K562 (cell line): ENCODE measurements at places on chromosomes 2 and 18. TPM values are rescaled to one million over a fixed set of nuclear protein-coding genes. Genes with fewer than 3 reads are reported as not detected.
A peak's percentile ranks its signal among the peaks of the same experiment; 100 is the strongest.

ANKRD30B gene
- total RNA-seq, result not detected in 2 replicates

DNA sequence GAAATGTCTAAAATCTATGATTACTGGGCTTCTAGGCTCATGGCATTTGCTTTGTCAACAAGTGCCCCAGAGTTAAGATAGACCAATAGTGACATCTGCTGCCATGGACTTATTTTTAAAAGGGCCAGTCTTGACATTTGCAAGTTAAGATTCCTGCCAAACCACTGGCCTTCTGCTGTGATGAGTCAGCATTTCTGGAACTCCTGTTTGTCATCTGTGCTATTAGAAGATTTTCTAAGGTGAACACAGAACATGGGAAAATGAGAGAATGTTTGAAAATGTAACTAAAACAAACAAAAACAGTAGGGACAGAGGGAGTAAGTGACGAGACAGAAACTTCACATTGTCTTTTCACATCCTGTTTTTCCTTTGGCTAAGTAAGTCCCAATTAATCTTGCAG lies 93.7 kb upstream of the WDR75 start:
- DNase-seq, result peak; percentile 75

DNA sequence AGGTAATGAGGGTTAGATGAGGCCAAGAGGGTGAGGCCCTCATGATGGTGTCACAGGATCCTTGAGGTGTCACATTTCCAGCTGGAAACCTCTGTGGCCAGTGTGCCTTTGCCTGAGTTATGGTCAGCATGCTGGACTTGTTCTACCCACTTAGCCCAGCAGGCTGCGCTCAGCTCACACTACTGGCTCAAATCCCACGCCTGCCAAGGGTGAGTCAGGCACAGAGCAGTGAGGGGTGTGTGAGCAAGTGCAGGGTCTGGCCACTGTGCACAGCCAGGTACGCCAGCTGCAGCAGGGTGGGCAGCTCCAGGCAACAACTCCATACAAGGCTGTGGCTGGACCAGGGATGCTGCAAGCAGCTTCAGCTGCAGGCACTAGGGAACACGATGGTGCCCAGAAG lies 616.6 kb upstream of the FSHR start:
- DNase-seq, result no peak

- no peak for DNase-seq
Measured at GRCh38 chr2:12155303-12156051, 409.0 kb downstream of the LPIN1 start.

DNA sequence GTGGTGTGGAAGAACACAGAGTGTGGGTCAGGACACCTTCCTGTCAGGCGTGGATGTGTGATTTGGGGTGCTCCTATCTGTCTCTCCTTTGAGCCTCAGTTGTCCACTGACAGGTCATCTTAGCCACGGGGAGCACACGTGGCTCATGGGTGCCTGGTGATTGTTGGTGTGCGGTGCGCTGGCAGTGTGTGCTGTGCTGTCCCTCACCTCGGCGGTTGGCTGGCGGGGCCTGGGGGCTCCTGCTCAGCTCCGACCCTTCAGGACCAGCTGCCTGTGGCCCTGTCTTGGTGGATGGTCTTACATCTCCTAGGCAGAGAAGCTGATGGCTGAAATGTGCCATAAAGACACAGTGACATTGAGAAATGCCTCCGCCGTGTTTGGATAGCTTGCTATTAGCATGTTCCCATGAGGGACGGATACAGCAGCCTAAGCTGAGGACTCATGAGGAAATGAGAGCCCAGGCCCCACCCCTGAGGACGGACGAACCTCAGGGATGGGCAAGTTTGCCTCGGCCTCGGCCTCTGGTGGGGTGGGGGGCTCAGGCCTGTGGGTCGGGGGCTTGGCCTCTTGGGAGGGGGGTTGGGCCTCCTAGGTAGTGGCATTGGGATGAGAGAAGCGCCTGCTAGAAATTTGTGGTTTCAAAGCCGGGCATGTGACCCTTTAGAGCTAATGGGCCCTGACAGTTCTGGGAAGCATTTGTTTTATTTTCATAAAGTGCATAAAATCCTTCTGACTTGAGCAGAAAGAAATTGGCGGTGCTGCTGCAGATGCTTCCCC lies 20.3 kb upstream of the ASB1 start:
- no peak for DNase-seq

DNA sequence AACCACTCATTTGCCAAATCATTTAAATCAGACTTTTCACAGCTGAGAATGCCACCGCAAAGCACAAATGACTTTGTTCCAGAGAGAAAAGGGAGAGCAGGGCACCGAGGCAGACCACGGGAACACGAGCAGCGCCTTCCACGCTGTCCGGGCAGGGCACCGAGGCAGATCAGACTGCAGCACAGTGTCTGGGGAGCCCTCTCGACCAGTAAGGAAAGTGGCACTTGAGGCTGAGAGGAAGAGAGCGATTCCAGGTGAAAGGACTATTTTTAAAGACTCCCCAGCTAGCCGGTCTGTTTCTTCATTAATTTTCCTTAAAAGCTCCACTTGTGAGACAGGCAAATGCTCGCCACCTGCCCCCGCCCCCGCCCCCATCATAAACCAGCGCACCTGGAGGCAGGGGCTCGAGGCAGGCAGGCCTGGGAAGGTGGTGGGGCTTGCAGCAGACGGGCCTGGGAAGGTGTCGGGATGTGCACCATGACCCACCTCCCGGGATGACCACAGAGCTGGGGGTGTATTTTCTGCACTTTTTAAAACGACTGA lies 80.9 kb upstream of the CTDP1 start:
- DNase-seq, result no peak

CROCC2 gene
- total RNA-seq, result not detected in 2 replicates

STK17B gene
- 9.5 and 10.6 TPM in 2 replicates for total RNA-seq

GRCh38 chr2:134692499-134692898 lies 26.3 kb downstream of the TMEM163 start:
- no peak for DNase-seq

GRCh38 chr2:147468963-147469362 lies 375.9 kb upstream of the ACVR2A start:
- no peak for DNase-seq

SLC1A4 gene
- total RNA-seq, result 18.5 and 24.0 TPM in 2 replicates

NT5DC4 gene
- total RNA-seq, result 4.7 and 6.8 TPM in 2 replicates
